Choroid plexus epithelial cell (primary cell): ENCODE measurements at places on chromosomes 12 and 14.
A peak's percentile ranks its signal among the peaks of the same experiment; 100 is the strongest.

GRCh38 chr12:106128585-106129328 lies 10.0 kb downstream of the NUAK1 start:
- DNase-seq, result no peak

- no peak for DNase-seq
These were observed 758.1 kb downstream of the MED13L start for GRCh38 chr12:115519359-115519758.

GRCh38 chr12:56297400-56297799 lies 2.7 kb downstream of the CS start:
- DNase-seq, result no peak

DNA sequence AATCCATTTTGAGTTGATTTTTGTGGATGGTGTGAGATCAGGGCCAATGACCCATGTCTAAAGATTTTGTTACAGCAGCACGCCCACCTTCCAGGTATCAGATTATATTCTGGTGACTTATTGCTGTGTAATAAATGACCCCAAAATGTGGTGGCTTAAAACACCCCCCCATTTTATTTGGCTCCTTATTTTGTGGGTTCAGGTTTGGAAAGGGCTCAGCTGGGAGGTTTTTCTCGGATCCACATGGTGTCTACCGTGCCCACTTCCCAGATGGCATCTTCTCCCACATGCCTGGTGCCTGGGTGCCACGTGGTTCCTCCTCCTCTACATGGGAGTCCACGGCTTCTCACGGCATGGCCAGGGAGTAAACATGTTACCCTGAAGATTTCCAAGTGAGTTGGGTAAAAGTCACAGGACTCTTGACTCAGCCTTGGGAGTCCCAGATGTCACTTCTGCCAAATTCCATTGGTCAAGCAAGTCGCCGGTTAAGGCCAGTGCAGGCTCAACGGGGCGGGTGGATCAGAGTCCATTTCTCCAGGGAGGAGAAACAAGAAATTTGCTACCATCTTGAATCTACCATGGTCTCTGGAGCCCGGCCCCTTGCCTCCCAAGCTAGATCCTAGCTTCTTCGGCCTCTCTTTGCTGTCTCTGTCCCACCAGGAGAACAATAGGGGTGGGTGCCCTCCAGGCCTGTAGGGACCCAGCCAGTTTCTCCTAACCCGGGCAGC lies 214.3 kb downstream of the KIF26A start:
- no peak for DNase-seq

DNA sequence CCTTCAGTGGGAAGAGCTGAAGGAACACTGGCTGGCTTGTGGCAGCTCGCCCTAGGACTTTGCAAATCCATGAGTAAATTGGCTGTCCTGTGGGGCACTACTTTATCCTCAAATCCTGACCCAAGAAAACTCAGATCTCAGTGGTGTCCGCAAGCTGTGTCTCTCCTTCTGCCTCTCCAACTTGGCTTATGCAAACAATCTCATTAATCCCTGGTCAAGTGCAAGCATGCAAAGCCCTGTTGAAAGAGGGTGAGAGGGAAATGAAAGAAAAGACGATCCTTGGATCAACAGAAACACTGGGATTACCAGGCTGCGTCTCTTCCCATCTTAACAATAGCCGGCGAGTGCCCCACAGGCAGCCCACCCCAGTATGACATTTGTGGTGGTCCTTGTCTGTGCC lies 901.6 kb downstream of the BCL11B start:
- no peak for DNase-seq

DNA sequence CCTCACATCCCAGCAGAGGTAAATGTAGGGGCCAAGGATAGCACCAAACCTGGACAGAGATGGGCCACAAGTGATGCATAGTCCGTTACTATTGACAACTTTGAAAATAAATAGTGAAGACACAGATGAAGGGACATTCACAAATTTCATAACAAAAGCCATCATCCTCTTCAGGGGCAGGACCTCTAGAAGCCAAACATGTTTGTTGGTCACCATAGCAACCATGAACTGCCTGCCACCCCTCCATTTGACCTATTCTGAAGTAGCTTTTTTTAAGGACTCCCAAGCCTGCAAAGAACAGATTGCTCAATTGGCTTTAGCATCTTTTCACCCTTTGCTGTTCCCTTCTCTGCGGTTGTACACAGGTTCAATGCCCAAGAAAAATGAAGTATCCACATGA lies 35.7 kb upstream of the MDM1 start:
- peak; percentile 77 for DNase-seq

GRCh38 chr12:122123761-122124145 lies 45.2 kb downstream of the MLXIP start:
- no peak for DNase-seq

- no peak for DNase-seq
These were observed 25.0 kb downstream of the GALNT8 start for GRCh38 chr12:4745249-4745648.

- DNase-seq, result no peak
These were observed 25.1 kb downstream of the PXN start for GRCh38 chr12:120240495-120240833.

DNA sequence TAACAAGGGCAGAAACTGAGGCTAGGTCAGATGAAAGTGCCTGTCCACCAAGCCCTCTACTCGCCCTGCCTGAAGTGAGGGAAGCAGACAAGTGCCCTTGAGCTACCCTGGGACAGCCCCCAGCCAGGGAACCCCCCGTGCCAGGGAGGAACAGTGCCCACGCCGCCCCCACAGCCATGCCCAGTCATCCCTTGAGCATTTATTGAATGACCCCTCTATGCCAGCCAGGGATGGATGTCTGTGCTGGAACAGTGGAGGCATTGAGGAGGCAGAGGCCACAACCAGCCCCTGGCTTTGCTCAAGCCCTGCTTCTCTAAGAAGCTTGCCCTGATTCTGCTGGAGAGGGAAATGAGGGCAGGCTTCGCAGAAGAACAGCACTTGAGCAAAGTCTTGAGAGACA lies 3.7 kb upstream of the AQP6 start:
- DNase-seq, result no peak

DNA sequence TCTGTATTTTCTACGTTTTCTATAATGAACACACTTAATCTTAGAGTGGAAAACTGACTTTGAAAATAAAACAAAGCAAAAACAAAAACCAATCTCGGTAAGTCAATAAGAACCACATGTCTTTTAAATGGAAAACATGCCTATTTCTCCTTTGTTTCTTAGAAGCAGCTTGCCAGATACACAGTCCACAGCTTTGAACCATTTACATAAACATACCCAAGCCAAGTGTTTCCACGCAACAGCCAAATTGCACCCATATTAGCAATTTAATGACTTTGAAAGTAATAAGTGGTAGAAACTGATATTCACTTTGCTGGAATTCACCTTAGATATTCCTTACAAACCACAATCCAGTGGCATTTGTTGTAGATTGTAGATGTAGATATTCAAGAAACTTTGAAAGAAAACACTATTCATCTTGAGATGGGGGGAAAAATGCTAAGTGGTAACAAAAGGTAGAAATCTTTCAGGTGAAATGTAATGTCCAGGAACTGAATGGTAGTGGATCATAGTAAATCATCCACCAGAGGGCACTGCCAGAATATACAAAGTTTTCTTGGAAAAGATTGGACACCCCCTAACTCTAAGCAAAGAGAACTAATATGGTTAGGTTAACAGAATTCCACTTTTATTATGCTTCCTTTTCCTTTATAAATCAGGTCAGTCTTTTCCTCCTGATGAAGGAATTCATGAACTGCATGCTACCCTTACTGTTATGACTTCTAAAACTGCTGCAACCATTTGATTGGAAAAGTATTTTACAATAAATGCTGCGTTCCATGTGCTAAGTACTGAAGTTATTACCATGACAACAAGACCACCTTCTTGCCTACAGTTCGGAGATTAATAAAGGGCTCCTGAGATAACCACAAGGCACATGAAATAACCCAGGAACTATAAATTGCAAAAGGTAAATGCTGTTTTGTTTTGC lies 69.8 kb downstream of the RERG start:
- DNase-seq, result peak; percentile 69

DNA sequence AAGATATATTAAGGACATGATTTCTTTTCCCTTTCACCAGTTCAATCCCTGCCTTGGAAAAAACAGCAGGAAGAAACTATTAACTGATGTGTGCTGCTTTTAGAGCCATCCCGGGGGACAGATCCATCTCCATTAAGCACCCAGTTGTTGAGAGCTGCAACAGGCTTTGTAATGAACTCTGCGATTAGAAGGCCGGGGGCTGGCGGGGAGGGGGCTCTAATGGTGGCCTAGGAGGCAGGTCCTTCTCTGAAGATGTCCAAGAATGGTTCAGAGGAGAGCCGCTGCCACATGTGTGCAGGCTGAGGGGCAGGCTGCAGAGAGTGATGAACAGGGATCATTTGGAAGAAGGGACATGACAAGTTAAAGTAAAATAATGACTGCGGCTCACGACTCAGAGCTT lies 67.8 kb downstream of the GALNT8 start:
- DNase-seq, result no peak

- no peak for DNase-seq
These were observed 10.3 kb downstream of the CCDC175 start for GRCh38 chr14:59566296-59566695.

- DNase-seq, result no peak
These were observed 35.8 kb upstream of the PRKAB1 start for GRCh38 chr12:119631930-119632678.

GRCh38 chr12:109885616-109886015 lies 5.3 kb upstream of the GLTP start:
- DNase-seq, result peak; percentile 50

GRCh38 chr14:34135492-34135891 lies 184.6 kb upstream of the EGLN3 start:
- DNase-seq, result no peak

DNA sequence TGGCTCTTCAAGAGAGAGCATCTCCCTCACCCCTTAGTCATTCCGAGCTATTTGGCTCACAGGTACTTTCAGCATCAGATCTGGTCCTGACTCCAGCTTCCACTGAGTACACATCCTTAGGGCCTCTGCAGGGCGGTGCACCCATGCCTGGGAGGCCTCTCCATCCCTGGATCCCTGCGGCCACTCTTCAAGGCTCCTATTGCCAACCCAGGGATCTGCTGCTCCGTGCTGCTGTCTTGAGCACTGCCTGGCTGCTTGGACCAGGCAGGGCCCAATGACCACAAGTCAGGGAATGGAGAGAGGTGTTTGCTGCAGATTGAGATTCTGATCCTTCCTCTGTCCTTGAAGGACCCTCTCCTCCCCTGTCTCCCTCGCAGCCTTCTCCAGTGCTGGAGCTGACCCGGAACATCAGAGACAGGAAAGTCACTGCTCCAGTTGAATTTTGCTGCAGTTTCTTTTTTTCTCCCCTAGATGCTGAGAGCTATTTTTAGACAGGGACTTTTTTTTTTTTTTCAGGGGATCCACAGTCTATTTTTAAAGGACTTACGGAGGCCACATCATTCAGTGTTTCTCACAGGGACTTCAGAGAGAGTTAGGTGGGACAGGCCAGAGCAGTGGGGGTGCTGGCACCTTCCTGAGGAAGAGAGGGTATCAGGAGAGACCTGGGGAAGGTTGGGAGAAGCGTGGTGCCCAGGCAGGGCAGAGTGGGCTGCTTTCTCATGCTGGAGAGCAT lies 50.1 kb upstream of the KCNA1 start:
- no peak for DNase-seq

DNA sequence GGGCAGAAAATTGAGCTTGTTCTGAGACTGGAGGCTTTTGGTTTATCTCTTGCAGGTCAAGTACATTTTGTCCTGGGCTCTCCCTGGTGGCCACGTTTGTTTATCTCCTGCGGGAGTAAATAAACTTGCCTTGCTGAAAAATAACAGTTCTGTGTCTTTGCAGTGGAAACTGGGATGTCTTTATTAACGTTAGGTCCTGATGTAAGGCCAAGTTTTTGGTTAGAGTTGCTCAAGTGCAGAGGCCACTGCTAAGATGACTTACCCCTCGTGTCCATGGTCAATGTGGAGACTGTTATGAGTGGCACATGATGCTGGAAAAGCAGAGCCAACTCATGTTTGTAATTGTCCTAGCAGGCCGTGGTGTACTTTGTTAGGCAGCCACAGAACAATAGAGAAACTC lies 3.8 kb downstream of the PTPN11 start:
- DNase-seq, result peak; percentile 51

DNA sequence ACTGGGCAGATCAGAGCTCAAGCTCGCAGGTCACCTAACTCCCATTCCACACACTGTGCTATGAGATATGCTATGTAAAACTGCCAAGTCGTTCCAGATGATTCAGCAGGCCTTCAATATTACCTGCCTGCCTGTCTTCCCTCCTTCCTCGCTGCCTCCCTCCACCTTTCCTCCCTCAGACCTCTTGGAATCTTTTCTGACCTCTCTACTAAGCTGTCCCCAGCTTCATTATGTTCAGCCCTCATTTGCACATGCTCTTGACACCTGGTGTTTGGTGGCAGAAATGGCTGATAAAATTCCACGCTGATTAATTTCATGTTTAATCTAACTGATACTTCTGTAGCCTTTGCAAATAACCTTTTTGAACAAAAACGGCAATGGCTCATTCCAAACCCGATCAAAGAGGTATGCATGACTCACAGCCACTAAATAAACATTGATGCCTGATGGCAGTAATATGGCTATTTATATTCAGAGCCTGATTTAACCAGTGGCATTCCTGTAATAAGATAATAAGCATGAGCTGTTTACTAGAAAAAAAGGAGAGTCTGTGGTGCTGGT lies 130.8 kb upstream of the EGLN3 start:
- peak; percentile 74 for DNase-seq

GRCh38 chr12:88577537-88577936 lies 2.7 kb downstream of the KITLG start:
- peak; percentile 63 for DNase-seq

GRCh38 chr12:101209319-101210302 lies at the start of gene SLC5A8:
SLC5A8 (minus strand) TSS chr12:101210238; CDS start chr12:101209848, 390 bp downstream.
- no peak for DNase-seq

DNA sequence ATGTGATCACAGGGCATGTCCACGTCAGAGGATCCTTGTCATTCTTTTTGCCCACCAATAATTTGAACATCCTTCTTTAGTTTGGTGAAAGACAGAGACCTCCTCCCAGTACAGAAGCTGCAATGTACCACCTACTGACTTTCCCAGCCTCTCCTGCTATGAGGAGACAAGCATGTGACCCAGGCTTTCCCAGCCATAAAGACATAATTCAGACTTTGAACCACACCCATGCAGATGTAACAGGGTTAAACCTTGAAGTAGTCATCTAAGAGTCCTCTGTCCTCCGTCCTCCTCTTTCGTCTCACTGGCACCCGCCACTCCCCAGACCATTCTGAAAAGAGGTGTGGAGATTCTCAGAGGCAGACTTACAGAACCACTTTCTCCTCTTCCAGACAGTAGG lies 120.8 kb downstream of the KCNK10 start:
- DNase-seq, result no peak

DNA sequence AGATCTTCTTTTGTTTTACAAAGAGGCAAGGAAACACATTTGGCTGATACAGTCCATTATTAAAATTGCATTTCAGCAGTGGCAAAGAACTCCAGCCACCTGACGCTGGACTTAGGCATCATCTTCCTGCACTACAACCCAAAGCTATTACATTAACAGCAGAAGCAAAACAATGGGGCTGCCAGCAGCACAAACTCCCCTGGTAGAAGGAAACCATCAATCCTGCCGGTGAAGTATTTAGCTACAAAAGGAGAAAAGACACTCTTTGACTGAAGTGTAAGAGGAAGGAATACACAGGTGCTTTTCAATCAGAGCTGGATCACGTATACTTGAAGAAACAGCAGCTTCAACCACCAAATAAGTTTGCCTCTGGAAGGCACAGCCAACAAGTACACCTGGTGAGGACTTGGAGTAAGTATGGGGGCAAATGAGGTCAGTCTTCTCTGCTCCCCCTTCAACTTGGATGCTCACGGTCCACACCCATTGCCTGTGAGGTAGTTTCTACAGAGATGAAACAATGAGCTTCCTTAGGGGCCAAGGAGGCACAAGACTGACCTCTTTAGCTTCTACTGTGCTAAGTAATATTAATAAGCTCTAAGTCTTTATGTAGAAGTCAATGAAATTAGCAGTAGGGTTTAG lies 125.9 kb upstream of the FOXN3 start:
- no peak for DNase-seq
